ENCODE measurements at places on chromosomes 12 and 14. TPM values are rescaled to one million over a fixed set of nuclear protein-coding genes. Genes with fewer than 3 reads are reported as not detected.

Gene PTPN21
- 16.0 TPM for total RNA-seq

Gene BIN2
- total RNA-seq: not detected

Gene DNAJC22
- 1.1 TPM for total RNA-seq

Gene FAM181A
- not detected for total RNA-seq

Gene OR4E2
- not detected for total RNA-seq

Gene TCHP
- total RNA-seq: 8.3 TPM

Gene PLEKHG7
- total RNA-seq: not detected

Gene LAG3
- total RNA-seq: 0.61 TPM

Gene OR10G2
- not detected for total RNA-seq

Gene NOVA1
- 7.8 TPM for total RNA-seq

Gene CCDC184
- total RNA-seq: 0.97 TPM

Gene FANCM
- 3.8 TPM for total RNA-seq

Gene CD163L1
- 2.1 TPM for total RNA-seq

Gene SERPINA3
- 0.49 TPM for total RNA-seq

Gene DTD2
- total RNA-seq: 47.4 TPM

Gene ATN1
- total RNA-seq: 19.8 TPM

Gene SLC25A21
- total RNA-seq: under 0.01 TPM
